ENCODE measurements at places on chromosomes 1 and 21.

DNA sequence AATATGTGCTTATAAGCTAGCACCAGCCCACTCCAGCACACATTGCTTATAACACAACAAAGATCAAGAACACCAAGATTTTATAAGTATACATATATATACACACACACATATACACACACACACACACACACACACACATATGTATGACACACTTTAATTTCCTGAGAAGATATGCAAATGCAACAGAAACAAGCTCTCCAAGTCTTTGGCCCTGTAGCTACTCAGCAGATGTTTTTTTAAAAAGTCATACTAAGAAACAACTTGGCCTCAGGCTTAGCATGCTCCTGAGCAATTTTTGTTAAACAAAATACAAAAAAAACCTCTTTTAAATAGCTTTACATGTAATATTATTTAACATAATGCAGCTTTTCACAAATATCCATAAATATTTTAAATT lies 11.1 kb downstream of the TNFSF18 start:
- no peak for DNase-seq

DNA sequence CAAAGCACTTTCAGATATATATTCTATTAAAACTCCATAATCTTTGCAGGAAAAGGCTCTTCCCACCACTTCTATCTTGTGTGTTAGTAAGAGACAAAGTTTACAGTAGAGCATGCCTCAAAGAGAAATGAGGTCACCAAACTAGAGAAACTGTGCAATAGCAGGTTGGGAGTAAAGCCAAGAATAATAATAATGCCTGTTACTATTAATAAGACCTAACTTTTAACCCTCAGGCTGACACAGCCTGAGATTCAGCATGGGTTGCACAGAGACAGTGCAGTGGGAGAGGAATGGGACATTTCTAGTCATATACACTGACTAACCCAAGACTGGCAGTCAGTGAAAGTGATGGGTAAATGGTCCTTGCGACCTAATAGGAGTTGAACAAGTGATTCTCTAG lies 320.2 kb upstream of the NFIA start:
- DNase-seq, result no peak

- no peak for DNase-seq
These were observed 1.3 kb downstream of the HES3 start for GRCh38 chr1:6245086-6245868.

GRCh38 chr1:1004780-1005697 lies 5.1 kb upstream of the HES4 start:
- DNase-seq, result no peak

DNA sequence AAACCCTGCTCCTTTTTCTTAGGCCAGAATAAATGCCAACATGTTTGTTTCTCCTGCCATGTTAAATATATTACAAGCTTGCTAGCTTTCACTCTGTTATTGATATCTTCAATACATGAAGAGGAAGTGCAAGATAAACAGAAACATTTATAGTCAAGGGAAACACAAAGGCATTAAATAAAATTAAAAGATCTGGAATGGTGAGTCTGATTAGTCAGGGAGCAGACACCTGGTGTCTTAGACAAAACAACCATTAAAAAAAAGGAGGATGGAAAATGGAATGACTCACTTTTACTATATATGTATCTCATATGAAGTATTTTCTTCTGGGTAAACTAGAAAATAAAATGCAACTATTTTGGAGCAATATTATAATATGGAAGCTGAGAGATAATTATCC lies 123.3 kb downstream of the SMYD3 start:
- DNase-seq, result no peak

DNA sequence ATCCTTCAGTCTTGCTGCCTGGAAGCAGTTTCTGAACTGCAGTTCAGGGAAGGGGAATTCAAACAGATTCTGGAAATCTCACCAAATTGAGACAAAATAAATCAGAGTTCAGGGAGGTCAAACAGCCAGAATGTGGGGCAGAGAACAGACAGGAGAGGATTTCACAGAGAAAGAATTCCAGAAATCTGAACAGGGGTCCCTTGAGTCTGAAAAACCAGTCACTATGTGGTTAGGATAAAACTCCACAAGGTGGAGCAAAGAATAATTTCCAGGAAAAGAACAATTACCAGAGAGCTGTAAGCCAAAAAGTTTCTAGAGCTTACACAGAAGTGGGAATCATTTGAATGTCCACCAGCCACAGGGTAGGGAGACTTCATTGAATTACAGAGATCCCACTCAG lies 84.7 kb downstream of the URB2 start:
- no peak for DNase-seq

GRCh38 chr1:197744979-197745378 lies 30.3 kb downstream of the DENND1B start:
- no peak for DNase-seq
